ENCODE measurements at places on chromosomes 12 and 14.

GRCh38 chr14:98280436-98280835 is 991.6 kb downstream of the BCL11B start:
- DNase-seq: no peak

- DNase-seq: no peak
These were observed 117.7 kb upstream of the FRMD6 start for GRCh38 chr14:51533872-51534553.

- no peak for DNase-seq
These were observed 470.3 kb downstream of the FOXG1 start for GRCh38 chr14:29236848-29237247.

DNA sequence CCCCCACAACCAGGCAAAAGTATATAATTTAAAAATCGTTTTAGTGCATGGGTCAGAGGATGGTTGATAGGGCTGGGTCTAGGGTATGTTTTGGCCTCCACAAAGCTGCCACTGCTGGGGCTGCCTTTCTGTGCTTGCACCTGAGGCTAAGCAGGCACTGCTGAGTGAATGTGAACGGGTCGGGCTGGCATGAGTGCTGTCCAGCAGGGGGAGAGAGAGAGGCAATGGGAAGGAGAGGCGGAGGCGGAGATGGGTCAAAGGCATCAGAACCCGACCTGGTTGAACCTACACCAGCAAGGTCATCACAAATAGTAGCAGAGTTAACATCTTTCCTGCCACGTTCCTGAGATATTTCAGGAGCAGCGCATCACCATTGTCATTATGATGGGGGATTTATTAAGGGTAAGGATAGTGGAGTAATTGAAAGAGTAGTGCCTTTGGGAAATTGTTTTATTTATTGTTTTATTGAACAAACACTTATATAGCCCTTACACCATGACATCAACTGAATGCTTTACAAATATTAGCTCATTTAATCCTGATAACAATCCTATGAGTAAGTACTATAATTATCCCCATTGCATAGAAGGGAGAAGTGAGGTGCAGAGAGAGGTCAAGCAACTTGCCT is 5.8 kb upstream of the NRXN3 start:
- DNase-seq: no peak

Data from AG04449 (cell line).